ENCODE measurements at places on chromosomes 1 and 21.

DNA sequence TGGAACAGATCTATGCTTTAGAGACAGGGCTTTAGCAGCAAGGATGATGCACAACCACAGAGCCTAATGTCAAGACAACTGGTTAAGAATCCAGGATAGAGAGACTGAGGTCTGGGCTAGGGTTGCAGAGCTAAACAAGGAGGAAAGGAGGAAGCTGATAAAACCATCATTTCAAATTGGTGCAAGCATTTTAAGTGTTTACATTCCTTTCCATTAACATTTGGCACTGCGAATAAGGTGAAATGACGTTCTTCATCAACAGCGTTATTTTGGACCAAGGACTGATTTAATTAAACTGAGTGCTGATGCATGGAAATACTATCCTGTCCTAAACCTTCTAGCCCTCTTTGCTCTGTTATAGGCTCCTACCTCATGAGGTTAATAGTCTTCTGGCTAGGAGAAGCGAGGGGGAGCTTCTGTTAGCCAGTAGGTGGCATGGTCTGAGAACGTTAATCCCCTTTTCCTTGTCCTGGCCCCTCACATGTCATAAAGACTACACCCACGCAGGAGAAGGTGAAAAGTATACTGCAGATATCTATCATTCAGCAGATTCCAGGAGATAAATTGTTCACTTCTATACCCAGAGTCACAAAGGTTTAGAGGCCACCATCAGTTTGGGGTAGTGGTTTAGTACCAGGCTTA lies 7.6 kb upstream of the C1orf21 start:
- DNase-seq, result no peak

DNA sequence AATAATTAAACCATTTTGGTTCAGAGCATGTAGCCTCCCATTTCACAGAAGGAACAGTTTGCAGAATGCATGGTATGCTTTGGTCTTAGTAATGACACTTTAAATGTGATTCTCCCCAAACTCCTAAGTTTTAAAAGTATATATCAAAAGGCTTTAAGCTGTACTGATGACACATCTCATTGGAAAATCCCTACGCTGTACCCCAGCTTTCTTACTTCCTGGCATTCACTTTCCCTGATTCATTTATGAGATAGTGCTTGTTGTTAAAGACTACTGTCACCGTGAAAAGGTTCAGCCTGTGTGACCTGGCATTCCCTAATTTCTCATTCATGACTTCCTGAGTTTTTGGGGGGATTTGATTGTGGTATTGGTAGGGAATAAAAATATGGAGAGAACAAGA lies 53.4 kb downstream of the MPZL1 start:
- DNase-seq, result no peak

DNA sequence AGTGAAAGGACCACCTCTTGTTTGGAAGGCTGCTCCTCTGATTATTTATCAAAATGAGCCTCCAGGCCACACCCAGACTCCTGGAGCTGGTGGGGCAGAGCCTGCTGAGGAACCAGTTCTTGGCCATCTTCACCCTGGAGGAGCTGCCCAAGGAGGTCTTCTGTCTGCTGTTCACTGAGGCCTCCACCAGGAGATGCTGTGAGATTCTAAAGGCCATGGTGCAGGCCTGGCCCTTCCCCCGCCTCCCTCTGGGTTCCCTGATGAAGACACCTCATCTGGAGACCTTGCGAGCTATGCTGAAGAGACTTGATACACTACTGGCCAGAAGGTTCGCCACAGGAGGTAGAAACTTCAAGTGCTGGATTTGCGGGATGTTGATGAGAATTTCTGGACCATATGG lies 61.7 kb upstream of the GJA8 start:
- no peak for DNase-seq

GRCh38 chr1:163596541-163597258 lies 274.9 kb downstream of the NUF2 start:
- no peak for DNase-seq

- no peak for DNase-seq
These were observed 196.7 kb downstream of the PBX1 start for GRCh38 chr1:164755690-164756089.

DNA sequence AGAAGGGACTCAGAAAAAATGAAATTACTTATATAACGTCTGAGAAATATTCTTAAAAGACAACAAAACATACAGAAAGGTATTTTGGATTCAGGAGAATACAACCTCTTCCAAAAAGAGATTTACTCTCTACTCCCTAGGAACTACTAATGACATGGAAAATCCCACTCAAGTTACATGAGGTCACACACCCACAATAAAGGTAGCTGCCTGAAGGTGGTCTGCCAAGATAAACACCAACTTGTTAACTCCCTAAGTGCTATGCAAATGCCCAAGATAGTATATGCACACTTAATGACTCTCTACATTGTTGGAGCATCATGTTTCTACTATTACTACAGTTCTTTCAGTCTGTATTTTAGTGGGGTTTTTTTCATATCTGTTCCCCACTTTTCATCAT lies 26.5 kb downstream of the RERE start:
- DNase-seq, result no peak

- no peak for DNase-seq
These were observed 516.6 kb downstream of the KIF26B start for GRCh38 chr1:245671349-245671748.

DNA sequence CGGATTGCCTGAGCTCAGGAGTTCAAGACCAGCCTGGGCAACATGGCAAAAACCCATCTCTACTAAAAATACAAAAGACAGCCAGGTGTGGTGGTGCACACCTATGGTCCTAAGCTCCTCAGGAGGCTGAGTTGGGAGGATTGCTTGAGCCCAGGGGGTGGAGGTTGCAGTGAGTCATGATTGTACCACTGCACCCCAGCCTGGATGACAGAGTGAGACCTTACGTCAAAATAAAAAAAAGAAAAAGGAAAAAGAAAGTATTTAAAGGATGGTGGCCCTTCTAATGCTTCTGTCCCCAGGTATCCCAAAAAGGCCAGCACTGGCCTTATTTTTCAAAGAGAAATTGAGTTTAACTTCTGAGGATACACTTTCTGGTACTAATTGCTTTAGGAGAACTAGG lies 1.7 kb downstream of the IKBKE start:
- DNase-seq, result no peak

DNA sequence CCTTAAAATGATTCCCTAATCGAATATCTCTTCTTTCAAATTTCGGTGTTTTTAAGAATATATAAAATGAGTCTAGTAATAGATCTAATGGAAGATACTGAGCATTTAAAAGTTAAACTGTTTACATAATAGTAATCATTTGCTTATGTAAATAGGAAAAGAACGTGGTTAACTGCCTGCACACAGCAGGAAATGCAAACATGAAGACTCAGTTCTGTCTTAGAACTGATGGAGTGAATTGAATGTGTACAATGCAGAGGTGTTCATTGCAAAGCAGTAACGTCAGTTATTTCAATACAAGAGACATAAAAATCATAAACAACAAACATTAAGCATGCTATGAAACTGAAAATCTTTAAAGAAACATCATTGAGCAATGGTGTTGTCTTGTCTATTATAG lies 359.4 kb upstream of the ADAMTS5 start:
- DNase-seq, result no peak

Measured in stimulated activated CD8-positive, alpha-beta memory T cell treated with anti-CD3 and anti-CD28 coated beads, Interleukin-15, amount 100 ng/mL, for 48 hours (primary cell).